MG63 (cell line): ENCODE measurements at places on chromosomes 3 and 15. TPM values are rescaled to one million over a fixed set of nuclear protein-coding genes. Genes with fewer than 3 reads are reported as not detected.
A peak's percentile ranks its signal among the peaks of the same experiment; 100 is the strongest.

P2RY14 gene
- total RNA-seq = not detected in 2 replicates

DNA sequence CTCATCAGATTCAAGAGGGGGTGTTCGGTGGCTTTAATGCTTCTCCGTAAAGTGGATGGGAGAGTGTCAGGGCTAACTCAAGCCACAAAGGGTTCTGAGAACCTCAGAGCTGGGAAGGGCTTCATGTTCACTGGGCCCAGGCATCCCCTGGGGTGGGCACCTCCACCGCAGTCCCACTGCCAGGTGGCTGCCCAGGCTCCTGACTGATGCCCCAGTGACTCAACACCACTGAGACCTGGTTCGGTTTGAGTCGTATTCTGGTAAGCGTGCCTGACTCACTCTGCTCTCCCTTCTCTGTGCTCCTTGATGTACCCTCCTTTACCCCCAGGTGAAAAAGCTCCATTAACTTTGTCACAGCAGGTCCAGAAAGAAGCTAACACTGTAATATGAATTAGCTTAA, 304.6 kb downstream of the RPLP1 start:
- DNase-seq = peak; percentile 42

DNA sequence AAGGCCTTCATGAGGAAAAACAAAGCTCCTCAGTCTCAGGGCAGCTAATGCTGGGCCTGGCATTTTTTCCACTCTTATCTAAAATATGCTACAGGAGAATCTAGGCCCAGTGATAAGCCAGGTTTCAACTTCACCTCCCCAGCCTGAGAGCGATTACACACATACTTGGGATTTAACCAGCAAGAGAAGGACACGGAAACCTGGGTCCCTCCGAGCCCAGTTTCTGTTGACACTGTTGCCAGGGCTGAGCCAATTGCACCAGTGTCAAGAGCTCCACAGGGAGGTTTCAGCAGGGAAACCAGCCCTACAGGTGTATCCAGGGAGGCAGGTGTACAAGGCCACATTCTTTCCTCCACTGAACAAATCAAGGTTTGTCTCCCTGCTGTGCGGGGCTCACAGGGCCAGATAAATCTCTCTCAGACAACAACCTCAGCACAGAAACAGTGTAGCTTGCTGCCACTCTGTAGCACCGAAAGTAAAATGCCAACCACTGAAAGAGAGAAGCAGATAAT, 85.4 kb downstream of the MAGI1 start:
- no peak for DNase-seq

ARGFX gene
- not detected in 2 replicates for total RNA-seq

DNA sequence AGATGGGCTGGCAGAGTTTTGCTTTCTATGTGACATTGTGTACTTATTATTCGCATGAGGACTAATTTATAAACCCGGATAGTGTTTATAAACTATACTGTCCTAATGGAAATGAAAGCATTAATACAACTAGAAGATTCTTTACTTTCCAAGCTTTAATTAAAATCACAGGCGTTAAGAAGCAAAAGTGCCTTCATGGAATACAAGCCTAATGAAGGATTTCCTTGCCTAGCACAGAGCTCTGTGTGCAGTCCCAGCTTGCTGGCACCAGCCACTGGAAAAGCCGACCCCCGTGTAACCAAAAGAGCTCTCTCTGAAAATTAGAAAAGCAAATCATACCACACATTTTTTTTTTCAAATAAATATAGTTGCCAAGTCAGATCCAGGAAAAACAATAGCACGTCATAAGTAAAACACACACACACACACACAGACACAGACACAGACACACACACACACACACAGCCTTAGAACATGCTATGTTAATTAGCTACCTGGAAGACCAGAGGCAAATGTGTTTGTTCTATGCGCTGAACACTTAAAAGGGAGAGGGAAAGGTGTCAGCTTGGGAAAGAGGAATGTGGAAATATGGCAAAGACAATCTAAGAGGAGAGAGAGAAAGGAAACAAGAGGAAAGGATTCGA, 1084.2 kb downstream of the TUSC7 start:
- no peak for DNase-seq

- DNase-seq = no peak
Measured at GRCh38 chr3:123951522-123952447, 9.2 kb downstream of the CCDC14 start.

GRCh38 chr15:72724028-72724427, 38.0 kb downstream of the BBS4 start:
- no peak for DNase-seq

CYP1A1 gene
- total RNA-seq = 11.6 and 15.7 TPM in 2 replicates

DNA sequence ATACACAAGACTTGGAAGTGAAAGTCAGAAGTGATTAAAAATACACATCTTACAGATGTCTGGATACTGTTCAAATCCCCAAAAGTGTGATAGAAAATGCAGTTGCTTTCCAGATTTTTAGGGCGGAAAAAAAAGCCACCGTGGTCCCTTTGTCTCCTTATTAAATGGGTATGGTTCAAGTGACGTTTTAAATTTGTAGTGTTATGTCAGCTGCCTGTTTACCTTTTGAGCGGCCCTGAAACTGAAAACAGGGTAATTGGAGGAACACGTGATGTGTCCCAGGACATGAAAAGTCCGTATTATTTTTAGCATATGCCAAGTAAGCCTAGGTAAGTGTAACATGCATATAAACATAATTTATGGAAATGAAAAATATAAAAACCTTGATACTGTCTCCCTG, 109.0 kb upstream of the PDZRN3 start:
- DNase-seq = no peak

DNA sequence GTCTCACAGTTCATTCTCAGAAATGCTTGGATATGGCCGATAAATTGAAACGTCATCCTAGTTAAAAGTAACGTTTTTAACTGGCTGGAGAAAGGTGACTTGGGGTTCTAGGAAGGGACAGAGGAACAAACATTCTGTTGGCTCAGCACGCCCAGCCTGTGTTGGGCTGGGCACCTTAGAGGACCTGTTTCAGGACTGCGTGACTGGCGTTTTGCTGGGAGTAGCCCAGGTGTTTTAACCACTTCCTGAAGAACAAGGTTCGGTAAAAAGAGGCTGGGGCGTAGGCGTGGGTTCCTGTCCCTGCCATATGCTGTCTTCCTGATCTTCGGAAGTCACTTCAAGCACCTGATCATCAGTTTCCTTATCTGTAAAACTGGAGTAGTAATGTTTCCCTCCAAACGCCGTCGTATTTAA, 1.1 kb upstream of the TLNRD1 start:
- no peak for DNase-seq

GRCh38 chr3:5192571-5193365, 5.3 kb downstream of the EDEM1 start:
- no peak for DNase-seq

DNA sequence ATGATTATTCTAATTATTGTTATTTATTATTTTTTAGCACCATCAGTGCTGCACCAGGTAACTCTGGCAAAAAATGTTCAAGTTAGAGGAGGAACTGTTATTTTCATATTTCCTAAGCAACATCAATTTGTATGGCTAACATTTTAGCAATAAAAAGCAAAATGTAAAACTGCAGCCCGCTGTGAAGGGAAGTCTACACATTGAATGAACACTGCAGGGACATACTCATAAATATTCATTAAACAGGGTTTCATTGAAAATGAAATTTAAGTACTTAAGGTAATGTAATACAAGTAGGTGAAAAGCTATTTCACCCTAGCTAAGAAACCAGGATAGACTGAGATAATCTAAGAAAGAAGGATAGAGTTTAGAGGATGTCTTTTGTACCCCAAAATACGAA, 532.7 kb downstream of the NLGN1 start:
- DNase-seq = no peak

GRCh38 chr15:67446449-67446848, 74.5 kb upstream of the C15orf61 start:
- DNase-seq = no peak

TBL1XR1 gene
- 99.0 and 103 TPM in 2 replicates for total RNA-seq

DCLK3 gene
- total RNA-seq = not detected in 2 replicates

- DNase-seq = peak; percentile 18
Measured at GRCh38 chr15:68704496-68705021, 116.1 kb downstream of the ANP32A start.

ANKUB1 gene
- not detected in 2 replicates for total RNA-seq

DNA sequence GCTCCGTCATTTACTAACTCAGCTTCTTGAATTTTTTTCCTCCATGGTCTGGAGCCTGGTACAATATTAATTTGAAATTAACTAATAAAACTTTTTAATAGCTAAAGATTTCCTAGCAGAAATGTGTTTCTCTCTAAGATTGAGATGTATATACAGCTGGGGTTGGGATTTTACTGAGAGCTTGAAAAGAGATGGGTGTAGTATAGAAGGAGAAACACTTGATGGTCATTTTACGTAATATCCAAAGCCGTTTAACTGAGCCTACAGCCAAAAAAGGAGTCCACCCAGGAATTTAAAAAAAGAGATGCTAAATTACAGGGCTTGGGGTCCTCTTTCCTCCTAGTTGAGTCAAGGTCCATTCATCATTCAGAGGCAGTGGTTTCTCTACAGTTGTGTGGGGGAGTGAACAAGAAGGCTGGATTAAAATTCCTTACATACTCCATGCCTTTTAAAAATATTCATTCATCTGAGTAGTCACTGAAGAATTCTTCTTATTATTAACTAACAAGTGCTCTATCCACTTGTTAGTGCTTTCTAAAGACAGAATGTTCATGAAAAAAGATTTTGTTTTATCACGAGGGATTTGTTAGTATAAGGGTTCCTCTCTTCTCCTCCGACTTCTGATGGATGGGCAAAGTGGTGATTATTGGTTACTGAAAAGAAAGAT, 255.3 kb upstream of the IL12A start:
- DNase-seq = peak; percentile 35

XIRP1 gene
- total RNA-seq = not detected in 2 replicates

DNA sequence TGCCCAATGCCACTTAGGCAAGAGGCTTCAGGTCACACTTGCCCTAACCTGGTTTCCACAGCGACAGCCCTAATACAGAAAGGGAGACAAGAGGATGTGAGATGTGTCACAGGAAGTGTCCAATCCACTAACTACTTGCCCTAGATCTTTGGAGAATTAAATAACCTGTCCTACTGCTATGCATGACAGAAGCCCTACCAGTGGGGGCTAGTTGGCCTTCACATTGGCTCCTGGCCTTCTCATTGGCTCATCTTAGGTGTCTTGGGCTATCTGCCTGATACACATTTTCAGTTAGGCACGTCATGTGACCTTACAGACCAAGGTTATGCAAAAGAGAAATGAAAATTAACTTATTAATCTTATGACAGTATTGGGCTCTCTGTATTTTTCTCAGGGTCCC, 449.9 kb downstream of the FHIT start:
- DNase-seq = no peak

C15orf61 gene
- total RNA-seq = 5.9 and 11.6 TPM in 2 replicates

PPP1R14D gene
- not detected in 2 replicates for total RNA-seq

VGLL3 gene
- total RNA-seq = 11.7 and 13.4 TPM in 2 replicates

COL8A1 gene
- 11.8 and 19.1 TPM in 2 replicates for total RNA-seq

DNA sequence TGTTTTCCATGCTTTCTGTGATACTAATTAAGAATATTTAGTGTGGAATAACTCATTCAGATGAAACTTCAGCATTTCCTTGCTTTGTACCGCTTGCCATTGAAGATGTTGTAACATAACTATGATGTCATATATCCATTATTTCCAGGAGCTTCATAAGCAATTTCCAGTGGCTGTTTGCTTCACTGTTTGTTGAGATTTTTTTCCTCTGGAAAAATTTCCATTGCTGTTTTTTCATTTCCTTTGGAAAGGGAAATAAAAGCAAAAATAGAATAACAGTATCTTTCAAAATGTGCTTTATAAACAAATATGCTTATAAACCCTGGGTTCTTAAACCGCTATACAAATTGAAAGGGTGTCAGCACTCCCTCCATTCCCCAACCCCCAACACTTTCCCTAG, 319.6 kb upstream of the SEMA6D start:
- DNase-seq = no peak

TMEM87A gene
- 35.9 and 50.4 TPM in 2 replicates for total RNA-seq

DNA sequence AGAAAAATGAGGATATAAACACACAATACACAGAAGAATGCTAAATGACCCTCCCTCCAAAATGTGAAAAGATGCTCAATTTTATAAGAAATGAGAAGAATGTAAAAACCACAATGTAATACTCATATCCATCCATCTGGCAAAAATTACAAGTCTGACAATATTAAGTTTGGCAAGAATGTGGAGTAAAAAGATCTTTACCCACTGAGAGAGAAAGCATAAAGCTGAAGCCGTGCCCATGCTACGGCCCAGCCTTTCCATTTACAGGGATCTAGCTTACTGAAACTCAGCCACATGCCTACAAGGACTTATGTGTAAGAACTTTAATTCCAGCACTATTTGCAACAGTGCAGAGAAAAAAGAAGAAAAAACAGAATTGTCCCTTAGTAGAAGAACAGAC, 42.9 kb downstream of the ATP13A3 start:
- DNase-seq = no peak

GREM1 gene
- total RNA-seq = 27.3 and 30.7 TPM in 2 replicates

SCAPER gene
- 16.0 and 17.0 TPM in 2 replicates for total RNA-seq

SELENOK gene
- total RNA-seq = 37.0 and 58.7 TPM in 2 replicates

GRCh38 chr3:8555725-8556472, 54.3 kb downstream of the LMCD1 start:
- DNase-seq = no peak

IQCF5 gene
- total RNA-seq = not detected in 2 replicates

- DNase-seq = peak; percentile 37
Measured at GRCh38 chr3:58645726-58646125, 20.8 kb downstream of the FAM3D start.

GRCh38 chr3:2154621-2155020, 56.0 kb downstream of the CNTN4 start:
- DNase-seq = no peak

CCDC33 gene
- not detected in 2 replicates for total RNA-seq

- no peak for DNase-seq
Measured at GRCh38 chr3:146067048-146067447, 93.9 kb downstream of the PLOD2 start.

- no peak for DNase-seq
Measured at GRCh38 chr3:136675150-136675858, 76.9 kb downstream of the STAG1 start.

- DNase-seq = no peak
Measured at GRCh38 chr3:169449012-169449411, 214.5 kb downstream of the MECOM start.

CPN2 gene
- not detected in 2 replicates for total RNA-seq

DNA sequence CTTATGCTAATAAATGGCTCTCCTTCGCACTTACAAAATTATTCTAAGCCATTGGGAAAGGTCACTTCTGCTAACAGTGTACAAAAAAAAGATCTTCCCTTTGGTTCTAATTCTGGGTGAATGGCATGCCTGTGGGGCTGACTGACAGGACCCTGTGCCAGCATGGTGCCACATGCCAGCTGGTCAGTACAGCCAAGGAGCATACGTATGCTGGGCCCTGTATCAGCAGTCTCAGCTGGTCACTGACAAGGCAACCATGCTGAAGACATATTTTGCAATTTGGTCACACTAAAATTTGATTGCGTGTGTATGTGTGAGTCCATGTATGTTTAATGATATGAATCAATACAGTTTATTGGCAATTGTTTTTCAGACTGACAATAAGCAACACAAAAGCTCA, 246.1 kb downstream of the TBL1XR1 start:
- peak; percentile 89 for DNase-seq

- DNase-seq = no peak
Measured at GRCh38 chr3:122636697-122637096, 43.9 kb upstream of the PARP14 start.
